Mesothelial cell of epicardium (in vitro differentiated cells): ENCODE measurements at places on chromosomes 1 and 21.

GRCh38 chr1:160713161-160713560 lies 1.5 kb upstream of the CD48 start:
- DNase-seq = no peak

DNA sequence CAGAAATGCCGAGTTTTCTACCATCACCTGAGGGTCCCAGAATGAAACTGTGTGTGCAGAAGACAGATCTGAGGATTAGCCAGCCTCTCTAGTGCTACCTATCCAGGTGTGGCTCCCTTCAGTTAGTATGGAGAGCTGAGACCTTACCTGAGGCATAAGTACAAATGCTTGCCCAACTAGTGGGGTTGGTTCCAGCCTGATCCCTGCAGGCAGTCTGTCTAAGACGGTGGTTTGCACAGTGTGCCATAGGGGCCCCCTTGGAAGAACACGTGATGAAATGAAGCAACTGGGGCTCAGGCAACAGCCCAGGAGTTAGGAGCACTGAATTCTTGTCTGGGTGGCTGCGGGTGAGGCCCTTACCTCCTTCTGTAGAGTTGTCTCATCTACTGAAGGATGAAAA lies 15.6 kb downstream of the S100A7A start:
- DNase-seq = no peak

- no peak for DNase-seq
These were observed 826 bp downstream of the TRIM17 start for GRCh38 chr1:228415853-228416216.

- DNase-seq = no peak
These were observed 74.1 kb upstream of the CASZ1 start for GRCh38 chr1:10870493-10871096.

DNA sequence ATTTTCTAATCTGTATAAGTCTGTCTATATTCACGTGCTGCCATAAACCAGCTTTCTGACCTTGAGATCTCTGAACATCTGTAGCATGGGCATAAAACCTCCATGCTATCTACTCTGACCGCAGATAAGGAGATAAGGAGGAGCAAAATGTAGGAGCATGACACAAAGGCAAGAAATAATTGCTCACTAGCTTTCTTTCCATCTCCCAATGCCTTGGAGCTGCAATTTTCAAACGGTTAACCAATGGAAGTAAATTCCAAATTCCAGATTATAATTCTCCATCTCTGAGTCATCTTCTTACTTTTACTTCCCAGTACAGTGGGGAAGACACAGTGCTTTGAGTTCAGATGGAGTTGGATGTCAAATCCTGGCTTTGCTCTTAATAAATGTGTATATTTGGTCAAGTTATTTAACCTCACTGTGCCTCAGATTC lies 41.6 kb downstream of the CD58 start:
- no peak for DNase-seq

DNA sequence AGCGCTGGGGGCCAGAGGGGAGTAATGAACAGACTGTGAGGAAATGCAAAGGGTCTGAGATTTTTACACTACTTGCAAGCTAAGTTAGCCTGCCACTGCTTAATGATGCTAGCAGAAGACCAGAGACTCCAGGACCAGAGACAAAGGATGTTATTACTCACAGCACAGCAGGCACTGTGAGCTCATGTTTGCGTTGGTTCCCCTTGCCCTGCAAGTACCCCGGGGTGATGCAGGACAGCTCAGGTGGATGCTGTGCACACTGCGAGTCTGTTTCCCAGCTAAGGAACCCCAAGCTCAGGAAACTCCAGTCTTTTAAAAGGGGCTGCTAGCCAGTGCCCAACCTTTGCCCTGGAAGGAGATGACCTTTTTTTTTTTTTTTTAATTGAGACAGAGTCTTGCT lies 1.2 kb downstream of the FHAD1 start:
- DNase-seq = no peak

DNA sequence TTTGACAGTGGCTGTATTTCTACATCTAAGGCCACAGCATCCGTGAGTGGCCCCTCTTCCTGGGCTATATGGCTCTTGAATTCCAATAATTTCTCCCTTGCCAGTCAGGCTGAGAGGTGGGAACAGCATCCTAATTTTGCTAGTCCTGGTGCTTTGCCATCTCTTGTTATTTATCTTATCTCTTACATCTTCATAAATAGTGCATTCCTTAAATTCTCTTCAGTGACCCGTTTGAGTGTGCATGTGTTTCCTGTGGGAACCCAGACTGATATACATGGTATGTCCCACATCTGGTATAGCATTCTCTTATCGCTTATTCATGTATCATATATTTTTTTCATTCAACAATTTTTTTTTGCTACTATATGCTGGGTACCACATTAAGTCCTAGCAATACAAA lies 9.9 kb downstream of the S100A11 start:
- DNase-seq = no peak

GRCh38 chr1:157993147-157993917 lies at the start of gene KIRREL1:
TSS of gene KIRREL1 (plus strand) at chr1:157993645. CDS start at chr1:157993677, 32 bp downstream.
- no peak for DNase-seq

- DNase-seq = no peak
These were observed 998.6 kb upstream of the B3GALT2 start for GRCh38 chr1:194184974-194185373.

GRCh38 chr1:184820218-184820750 lies 65.6 kb upstream of the EDEM3 start:
- no peak for DNase-seq

DNA sequence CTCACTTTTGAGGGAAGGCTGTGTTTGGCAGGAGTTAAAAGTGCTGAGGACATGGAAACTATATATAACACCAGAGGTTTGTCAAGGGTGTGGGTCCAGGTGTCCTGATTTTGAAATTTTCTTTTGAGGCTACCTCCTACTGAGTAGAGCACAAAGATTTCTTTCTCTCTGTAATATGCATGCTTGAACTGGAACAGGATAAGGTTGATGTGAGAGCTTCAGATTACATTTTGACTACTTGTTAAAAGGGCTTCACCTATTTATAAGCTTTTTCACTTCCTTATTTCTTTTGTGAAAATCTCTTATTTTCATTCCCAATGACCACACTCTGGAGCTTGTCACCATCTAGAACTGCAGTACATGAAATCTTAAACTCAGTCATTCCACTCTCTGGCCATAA lies 59.8 kb upstream of the PLA2G4A start:
- no peak for DNase-seq

DNA sequence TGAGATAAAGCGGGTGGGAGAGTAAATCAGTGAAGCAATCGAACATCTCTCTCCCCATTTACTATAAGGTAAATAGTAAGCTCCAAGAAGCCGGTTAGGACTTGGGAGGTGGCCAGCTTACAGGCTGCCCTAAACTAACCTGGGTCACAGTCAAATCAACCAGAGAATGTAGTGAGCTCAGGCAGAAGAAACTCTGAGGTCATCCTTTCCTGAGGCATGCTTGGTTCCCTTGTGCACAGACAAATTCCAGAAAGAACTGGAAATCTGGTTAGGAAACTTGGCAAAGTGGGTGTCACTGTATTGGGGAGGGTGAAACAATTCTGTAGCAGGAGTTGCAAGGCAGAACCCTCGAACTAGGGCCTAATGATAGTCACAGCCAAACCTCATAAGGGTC lies 72.5 kb downstream of the NTMT2 start:
- no peak for DNase-seq

- DNase-seq = no peak
These were observed 131.8 kb upstream of the NGF start for GRCh38 chr1:115469703-115470476.

DNA sequence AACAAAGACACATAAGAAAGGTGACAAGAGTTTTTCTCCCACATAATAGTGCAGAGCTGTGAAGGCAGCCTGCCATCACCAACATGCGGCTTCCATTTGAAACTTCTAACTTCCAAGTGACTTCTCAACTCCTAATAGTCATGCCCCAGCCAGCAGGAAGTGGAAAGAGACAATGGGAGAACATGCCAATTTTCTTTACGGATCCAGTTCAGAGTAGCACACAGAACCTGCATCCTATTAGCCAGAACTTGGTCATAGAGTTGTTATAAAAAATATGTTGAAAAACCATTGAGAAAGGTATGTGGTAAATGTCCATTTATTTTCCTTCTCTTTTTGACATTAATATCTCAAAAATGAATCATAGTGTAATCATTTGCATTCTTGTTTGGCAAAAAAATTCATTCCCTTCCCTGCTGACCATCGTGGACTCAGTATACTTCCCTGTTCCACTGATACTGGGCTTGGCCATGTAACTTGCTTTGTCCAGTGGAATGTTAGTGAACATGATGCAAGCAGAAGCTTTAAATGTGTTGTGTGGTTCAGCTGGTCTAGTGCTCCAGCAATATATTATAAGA lies 197.4 kb downstream of the SEC16B start:
- no peak for DNase-seq

DNA sequence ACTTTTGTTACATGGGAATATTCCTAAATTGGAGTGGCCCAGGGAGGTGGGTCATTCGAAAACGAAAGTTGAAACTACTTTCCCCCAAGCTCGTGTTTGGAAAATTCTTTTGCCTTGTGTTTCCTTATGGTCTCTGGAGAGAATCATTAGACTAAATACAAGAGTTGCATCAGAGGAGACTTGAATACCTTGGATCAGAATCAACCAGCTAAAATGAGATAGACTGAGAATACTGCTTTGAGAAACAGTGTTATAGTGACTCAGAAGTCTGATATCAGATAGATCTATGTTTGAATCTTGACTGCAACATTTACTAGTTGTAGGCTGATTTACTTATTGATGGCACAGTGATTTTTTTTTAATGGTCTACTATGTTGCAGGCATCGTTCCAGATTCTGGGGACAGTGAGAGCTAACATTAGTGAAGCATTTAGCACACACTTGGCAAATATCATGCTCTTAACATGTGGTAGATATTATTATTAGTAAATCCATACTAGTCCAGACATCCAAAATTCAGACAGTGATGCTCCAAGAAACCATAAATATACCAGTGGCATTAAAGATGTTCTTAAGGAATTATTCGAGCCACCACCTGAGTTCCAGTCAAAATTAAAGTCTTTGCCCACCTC lies 12.9 kb upstream of the ACTN2 start:
- DNase-seq = no peak

DNA sequence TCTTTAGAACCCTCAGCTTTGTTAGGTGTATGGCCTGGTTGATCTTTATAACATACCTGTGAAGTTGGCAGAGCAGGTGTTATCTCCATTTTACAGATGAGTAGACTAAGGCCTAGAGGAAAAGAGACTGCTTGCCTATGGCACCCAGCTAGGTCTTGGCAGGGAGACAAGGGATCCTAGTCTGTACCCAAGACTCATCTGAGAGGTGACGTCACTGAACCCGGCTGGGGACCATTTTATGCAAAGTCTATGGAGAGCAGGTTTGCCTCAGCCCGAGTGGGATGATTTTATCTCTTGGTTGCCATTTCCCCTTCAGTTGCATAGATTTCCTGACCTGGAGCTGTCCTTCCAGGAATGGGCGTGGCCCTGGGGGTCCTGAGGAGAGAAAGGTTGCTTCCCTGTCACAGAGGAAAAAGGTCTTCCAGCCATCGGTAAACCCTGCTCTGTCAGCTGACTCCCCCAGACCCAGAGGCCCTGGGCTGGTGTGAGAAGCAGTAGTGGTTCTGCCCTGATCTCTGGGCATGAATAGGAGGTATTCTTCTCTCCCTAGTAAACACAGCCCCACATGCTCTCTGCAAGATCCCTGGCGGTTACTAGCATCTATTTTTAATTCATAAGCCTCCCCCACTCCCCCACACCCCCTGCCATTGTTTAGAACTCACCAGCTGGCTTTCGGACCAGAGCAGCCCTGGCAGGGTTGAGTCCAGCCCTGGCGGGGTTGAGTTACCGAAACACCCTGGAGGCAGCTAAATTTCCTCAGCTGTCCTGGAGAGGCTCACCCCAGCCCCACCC lies 19.6 kb downstream of the TMCC2 start:
- DNase-seq = no peak

GRCh38 chr1:71031426-71031825 lies 16.2 kb downstream of the PTGER3 start:
- DNase-seq = no peak
